ENCODE measurements at places on chromosomes 13 and 19.

DNA sequence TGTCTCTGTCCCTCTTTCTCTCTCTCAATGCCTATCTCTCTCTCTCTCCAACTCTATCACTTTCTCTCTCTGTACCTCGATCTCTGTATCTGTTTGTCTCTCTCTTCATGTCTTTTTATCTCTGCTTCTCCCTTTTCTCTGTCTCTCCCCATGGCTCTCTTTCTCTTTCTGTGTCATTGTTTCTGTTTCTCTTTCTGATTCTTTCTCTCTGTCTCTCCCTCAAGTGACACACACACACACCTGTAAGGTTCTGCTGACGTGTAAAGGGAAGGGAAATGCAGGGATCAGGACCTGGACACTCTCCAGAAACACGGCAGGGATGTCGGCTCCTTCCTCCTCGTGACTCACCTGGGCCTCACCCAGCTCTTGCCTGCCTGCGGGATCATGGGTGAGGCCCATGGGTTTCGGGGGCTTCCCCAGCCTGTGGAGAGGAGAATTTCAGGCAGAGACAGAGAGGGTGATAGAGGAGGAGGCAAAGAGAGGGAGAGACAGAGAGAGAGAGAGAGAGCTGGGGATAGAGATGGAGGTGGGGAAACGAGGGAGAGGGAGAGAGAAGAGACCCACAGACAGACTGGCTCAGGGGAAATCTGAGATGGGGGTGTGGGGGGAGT, 5.4 kb upstream of the PLAUR start:
- DNase-seq, result no peak

- DNase-seq, result no peak
Observed at GRCh38 chr13:44337581-44337980, 36.0 kb upstream of the SERP2 start.

DNA sequence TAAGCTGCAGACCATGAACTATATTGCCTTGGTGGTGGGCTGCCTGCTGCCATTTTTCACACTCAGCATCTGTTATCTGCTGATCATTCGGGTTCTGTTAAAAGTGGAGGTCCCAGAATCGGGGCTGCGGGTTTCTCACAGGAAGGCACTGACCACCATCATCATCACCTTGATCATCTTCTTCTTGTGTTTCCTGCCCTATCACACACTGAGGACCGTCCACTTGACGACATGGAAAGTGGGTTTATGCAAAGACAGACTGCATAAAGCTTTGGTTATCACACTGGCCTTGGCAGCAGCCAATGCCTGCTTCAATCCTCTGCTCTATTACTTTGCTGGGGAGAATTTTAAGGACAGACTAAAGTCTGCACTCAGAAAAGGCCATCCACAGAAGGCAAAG, 53.7 kb downstream of the CYSLTR2 start:
- DNase-seq, result no peak

DNA sequence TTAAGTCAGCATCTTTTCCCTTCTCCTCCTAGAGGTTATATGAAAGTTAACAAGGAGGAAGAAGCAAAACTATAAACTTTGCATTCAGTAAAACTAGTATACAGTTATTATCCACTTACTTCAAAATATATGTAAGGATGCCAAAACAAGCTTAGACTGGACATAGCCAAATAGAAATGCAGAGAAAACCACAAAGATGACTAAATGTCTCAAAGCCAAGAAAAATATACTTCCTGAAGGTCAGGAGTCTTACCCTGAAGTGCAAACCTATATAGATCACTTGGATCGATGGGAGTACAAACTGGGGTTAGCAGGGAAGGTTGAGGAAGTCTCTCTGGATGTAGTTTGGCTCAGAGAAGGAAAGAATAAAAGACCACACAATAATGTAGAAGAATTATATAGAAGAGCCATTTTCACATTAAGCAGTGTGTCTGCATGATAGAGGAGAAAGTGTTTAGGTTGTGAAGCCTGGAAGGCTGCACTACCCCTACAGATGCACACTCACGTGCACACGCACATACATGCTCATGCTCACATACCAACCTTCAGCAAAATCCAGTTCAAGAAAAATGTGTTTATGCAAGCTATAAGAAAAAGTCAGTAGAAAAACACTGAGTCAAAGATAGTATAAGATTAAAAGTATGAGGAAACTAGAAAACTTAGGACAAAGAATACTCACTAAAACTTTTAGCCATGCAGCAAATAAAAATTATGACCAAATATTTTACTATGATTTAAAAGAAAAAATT, 112.1 kb upstream of the RXFP2 start:
- DNase-seq, result no peak

- DNase-seq, result no peak
Observed at GRCh38 chr13:38905861-38906260, 84.8 kb downstream of the STOML3 start.

GRCh38 chr13:31431722-31432137, 232.0 kb downstream of the B3GLCT start:
- peak; percentile 3 for DNase-seq

DNA sequence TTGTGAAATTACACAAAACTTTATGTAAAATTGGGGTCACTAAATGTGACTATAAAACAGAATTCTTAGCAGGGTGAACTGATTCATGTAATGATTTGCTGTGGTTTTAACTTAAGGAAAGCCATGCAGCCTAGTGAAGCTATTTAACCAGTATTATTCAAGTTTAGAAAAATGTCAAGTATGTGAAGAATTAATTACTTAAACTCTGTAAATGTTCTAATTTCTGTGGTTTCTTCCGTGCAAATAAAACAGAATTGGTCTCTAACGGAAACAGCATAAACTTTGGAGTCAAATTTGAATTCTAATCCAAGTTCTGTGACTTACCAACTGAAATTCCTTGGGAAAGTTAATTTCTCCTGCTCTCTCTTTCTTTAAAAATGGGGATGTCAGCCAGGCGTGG, 13.3 kb downstream of the CDC16 start:
- DNase-seq, result no peak

DNA sequence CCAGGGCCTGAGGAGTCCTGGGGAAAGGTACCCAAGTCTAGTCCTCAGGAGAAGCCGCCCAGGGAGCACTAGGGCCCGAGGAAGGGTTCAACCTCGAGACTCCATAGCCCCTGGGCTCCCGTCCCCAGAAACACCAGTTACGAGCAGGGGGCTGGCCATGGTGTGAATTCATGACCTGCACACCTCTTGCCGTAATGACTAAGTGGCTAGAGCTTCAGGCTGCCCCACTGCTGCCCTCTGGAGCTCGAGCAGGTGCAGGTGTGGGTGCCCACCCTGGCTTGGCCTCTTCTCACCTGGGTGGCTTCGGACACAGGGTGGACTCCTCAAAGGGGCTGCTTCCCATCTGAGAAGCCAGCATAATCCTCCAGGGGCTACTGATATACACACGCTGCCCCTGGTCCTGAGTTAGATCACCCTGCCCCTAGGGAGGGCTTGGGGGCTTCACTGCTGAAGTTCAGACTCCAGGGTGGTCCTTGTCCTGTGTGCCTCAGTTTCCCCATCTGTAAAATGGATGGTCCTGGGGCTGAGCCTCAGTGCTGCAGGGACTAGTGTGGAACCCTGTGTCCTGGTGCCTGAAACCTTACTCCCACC, 13.6 kb downstream of the SPC24 start:
- DNase-seq, result no peak

DNA sequence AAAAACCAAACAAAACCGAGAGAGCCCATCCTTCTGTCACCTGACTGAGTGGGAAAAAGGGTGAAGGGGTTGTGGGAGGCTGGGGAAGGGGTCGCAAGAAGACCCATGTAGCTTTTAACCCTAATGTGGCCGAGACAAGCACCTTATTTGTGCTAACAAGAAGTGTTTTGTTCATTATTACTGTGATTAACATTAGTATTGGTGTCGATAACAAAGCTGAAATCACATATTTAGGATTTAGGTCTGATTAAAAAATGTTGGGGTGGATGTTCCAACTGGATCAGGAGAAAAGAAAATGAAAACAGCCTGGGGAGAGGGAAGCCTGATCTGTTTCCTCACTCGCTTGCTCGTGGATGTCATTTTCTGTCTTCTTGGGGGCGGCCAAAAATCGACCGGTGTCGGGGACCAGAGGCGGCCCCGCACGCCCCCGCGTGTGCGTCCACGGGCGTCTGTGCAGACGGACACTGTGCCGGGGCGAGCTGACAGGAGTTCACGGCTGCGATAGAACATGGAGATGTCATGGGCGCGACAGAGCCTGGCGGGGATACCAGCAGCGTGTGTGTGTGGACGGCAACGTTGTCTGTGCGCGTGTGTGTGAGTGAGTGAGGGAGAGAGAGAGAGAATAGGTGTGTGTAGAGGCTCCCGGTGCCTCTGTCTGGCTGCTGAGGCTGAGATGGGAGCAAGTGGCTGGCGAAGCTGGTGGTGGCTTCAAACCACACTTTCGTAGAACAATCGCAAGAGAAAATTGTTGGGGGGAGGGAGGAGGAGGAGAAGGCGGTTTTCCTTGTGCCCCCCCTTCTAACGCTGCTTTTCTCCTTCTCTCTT, 29.1 kb downstream of the NFIX start:
- no peak for DNase-seq

DNA sequence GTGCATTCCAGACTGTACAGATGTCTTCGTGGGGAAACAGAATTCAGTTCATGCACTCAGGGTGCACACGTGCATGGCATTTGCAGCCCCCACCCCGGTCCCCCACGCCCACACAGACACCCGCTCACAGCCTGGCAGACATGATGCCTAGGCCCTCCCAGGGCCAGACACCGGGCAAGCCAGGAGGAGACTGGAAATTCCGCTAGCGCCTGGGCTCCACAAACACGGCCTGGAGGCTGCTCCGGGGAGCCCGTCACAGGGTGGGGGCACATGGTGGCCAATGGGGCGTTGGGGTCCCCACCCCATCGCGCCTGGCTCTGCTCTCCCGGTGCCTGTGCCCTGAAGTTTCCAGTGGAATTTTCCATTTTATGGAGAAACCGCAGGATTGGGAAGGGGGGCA, 3.6 kb downstream of the CILP2 start:
- no peak for DNase-seq

- DNase-seq, result no peak
Observed at GRCh38 chr13:66992183-66992582, 238.0 kb downstream of the PCDH9 start.

GRCh38 chr19:51246164-51246552, 4.7 kb upstream of the SIGLECL1 start:
- DNase-seq, result no peak

DNA sequence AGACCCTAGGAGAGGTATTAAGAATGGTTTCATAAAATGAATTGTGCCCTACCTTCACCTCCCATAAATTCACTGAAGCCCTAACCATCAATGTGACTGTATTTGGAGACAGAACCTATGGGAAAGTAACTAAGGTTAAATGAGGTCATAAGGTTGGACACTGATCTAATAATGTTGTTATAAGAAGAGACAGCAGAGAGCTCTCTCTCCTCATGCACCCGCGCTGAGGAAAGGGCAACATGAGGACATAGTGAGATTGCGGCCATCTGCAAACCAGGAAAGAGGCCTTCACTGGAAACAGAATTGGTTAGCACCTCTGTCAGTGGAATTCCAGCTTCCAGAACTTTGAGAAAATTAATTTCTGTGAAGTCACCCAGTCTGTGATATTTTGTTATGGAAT, 1396.1 kb upstream of the MIR17HG start:
- DNase-seq, result no peak

GRCh38 chr13:63336549-63336948, 1920.9 kb upstream of the PCDH20 start:
- DNase-seq, result no peak

DNA sequence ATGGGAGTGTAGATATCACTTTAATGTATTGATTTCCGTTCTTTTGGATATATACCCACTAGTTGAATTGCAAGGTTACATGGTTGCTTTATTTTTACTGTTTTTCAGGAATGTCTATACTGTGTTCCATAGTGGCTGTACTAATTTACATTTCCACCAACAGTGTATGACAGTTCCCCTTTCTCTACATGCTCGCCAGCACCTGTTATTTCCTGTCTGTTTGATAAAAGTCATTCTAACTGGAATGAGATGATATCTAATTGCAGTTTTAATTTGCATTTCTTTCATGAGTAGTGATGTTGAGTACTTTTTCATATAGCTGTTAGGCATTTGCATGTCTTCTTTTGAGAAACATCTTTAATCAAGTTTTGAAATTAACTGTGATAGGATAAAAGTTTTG, 818.6 kb downstream of the SLITRK6 start:
- no peak for DNase-seq

DNA sequence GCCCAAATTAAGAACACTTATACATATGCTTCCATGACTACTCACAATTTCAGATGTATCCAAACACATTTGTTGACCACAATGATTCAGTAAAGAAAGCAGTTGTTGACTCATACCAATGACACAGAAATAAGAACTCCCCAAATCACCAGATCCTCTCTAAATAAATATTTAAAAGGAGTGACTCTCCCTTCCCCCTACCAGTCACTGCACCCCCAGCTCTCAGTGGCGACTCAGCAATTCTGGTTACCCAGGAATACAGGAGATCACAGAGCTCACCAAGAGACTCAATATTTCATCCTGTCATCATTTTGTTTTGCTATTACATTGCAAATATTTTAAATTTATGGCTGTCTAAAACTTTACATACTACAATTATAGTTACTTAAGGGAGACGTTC, 131.5 kb downstream of the RGCC start:
- DNase-seq, result no peak

- DNase-seq, result no peak
Observed at GRCh38 chr19:31100981-31101380, 248.3 kb downstream of the TSHZ3 start.

DNA sequence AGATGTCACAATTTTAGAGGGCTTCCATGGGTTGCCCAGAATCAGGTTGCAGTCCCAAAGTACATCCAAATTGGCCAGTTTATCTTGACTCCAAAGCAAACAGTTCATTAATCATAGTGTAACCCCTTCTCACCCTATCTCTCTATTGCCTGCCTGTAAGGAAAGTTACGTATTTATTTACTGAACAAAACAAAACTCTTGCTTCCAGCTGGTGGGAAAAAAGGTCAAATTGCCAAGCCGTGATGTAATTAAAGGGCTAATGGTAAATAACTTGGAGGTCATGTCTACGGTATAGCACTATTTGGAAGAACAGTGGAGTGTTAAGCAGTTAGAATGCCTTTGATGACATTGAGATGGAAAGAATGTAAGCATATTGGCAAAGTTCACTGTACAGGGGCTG, 214.0 kb downstream of the DLEU7 start:
- no peak for DNase-seq

- DNase-seq, result no peak
Observed at GRCh38 chr13:113350065-113350937, 13.6 kb downstream of the GRTP1 start.

DNA sequence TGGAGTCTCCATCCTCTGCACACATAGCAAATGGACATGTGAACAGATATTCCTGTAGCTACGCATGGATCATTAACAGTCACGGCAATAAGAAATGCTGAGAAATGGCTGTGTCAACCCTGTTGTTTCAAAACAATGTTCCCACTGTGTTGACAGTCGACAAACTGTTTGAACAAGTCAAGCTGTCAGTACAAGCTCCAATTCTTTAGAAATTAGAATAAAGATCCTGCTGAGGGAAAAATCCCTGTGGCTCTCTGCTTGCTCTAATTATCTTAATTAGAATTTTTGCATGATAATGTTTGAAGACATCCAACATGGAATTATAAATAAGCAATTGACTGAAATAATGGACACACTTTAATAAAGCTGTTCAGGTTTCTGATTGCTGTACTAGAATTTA, 37.9 kb upstream of the CPB2 start:
- no peak for DNase-seq

All from NCI-H1048 (cell line).